H7 (cell line): ENCODE measurements at places on chromosomes 16 and 17. TPM values are rescaled to one million over a fixed set of nuclear protein-coding genes. Genes with fewer than 3 reads are reported as not detected.

The MIEN1 gene
- total RNA-seq, result 47.7 and 56.1 TPM in 2 replicates

The SEPTIN12 gene
- total RNA-seq, result not detected in 2 replicates

The RARA gene
- 19.3 and 22.1 TPM in 2 replicates for total RNA-seq

The KRT36 gene
- total RNA-seq, result not detected in 2 replicates

The HBA2 gene
- not detected in 2 replicates for total RNA-seq

The ZNF652 gene
- 22.9 and 36.5 TPM in 2 replicates for total RNA-seq

The NECAB2 gene
- 0.55 and 1.2 TPM in 2 replicates for total RNA-seq

The HAPSTR1 gene
- 40.3 and 44.0 TPM in 2 replicates for total RNA-seq

The CCL7 gene
- total RNA-seq, result not detected in 2 replicates

The HBZ gene
- total RNA-seq, result not detected in 2 replicates

The PRAC1 gene
- total RNA-seq, result 156 and 173 TPM in 2 replicates

The CCL17 gene
- not detected in 2 replicates for total RNA-seq

The SHMT1 gene
- 76.3 and 85.7 TPM in 2 replicates for total RNA-seq

The KRTAP4-5 gene
- total RNA-seq, result not detected in 2 replicates

The RHOT2 gene
- 164 and 174 TPM in 2 replicates for total RNA-seq

The NLGN2 gene
- 11.6 and 15.7 TPM in 2 replicates for total RNA-seq

The CXCL16 gene
- 0.42 and 2.0 TPM in 2 replicates for total RNA-seq

The C16orf92 gene
- total RNA-seq, result not detected in 2 replicates

The APOBR gene
- total RNA-seq, result not detected in 2 replicates

The TMEM98 gene
- total RNA-seq, result 59.8 and 76.5 TPM in 2 replicates

The CD68 gene
- 0.22 and 0.55 TPM in 2 replicates for total RNA-seq

The TBC1D3 gene
- not detected in 2 replicates for total RNA-seq

The C16orf54 gene
- not detected in 2 replicates for total RNA-seq

The CPHXL2 gene
- total RNA-seq, result not detected in 2 replicates

The TNRC6A gene
- 37.3 and 41.7 TPM in 2 replicates for total RNA-seq

The KRTAP2-2 gene
- total RNA-seq, result not detected in 2 replicates

The RAB26 gene
- total RNA-seq, result 9.2 and 10.7 TPM in 2 replicates

The TOX3 gene
- 14.1 and 18.1 TPM in 2 replicates for total RNA-seq

The CLEC18C gene
- 0.07 and 0.35 TPM in 2 replicates for total RNA-seq

The CD7 gene
- total RNA-seq, result 0.38 and 1.7 TPM in 2 replicates

The CD300LG gene
- not detected in 2 replicates for total RNA-seq

The RHBDL3 gene
- 5.8 and 8.5 TPM in 2 replicates for total RNA-seq

The HAS3 gene
- 6.0 and 16.3 TPM in 2 replicates for total RNA-seq

The KRTAP4-1 gene
- 0.38 and 0.70 TPM in 2 replicates for total RNA-seq

The MFSD6L gene
- 0.07 TPM in 1 of 2 replicates, not detected in the other for total RNA-seq

The SDF2 gene
- total RNA-seq, result 47.3 and 52.7 TPM in 2 replicates

The CLEC10A gene
- not detected in 2 replicates for total RNA-seq

The HEXD gene
- total RNA-seq, result 16.6 and 24.6 TPM in 2 replicates

The P2RX1 gene
- 0.10 and 0.33 TPM in 2 replicates for total RNA-seq

The SDR42E2 gene
- total RNA-seq, result 0.04 TPM in 1 of 2 replicates, not detected in the other

The CDH13 gene
- 0.78 and 0.80 TPM in 2 replicates for total RNA-seq

The CMTM1 gene
- total RNA-seq, result 1.4 and 2.1 TPM in 2 replicates

The ITGA2B gene
- 6.2 and 11.4 TPM in 2 replicates for total RNA-seq

The CDK5R1 gene
- total RNA-seq, result 9.9 and 10.5 TPM in 2 replicates

The NEUROD2 gene
- not detected in 2 replicates for total RNA-seq

The SMCR8 gene
- 13.1 and 14.4 TPM in 2 replicates for total RNA-seq

The TM4SF5 gene
- total RNA-seq, result not detected in 2 replicates

The RAB40B gene
- 0.85 and 1.7 TPM in 2 replicates for total RNA-seq

The KRT32 gene
- not detected in 2 replicates for total RNA-seq

The NTN3 gene
- 0.73 TPM in 1 of 2 replicates, not detected in the other for total RNA-seq

The SLC52A1 gene
- total RNA-seq, result 0.10 TPM in 1 of 2 replicates, not detected in the other

The FOXL1 gene
- total RNA-seq, result 0.15 and 0.17 TPM in 2 replicates

The TNFRSF13B gene
- 0.21 TPM in 1 of 2 replicates, not detected in the other for total RNA-seq

The SHISA9 gene
- 7.7 and 11.6 TPM in 2 replicates for total RNA-seq

The TSPAN10 gene
- total RNA-seq, result 0.48 and 0.76 TPM in 2 replicates

The TMC8 gene
- total RNA-seq, result 0.67 and 3.3 TPM in 2 replicates

The MOSMO gene
- total RNA-seq, result 7.2 and 11.8 TPM in 2 replicates

The SPIRE2 gene
- total RNA-seq, result 8.2 and 9.6 TPM in 2 replicates

The HID1 gene
- total RNA-seq, result 2.1 and 7.8 TPM in 2 replicates

The TEKT1 gene
- total RNA-seq, result not detected in 2 replicates
